NCI-H1105 treated with DMSO at 0.1 percent for 48 hours (cell line): ENCODE measurements at places on chromosomes 1 and 21.

DNA sequence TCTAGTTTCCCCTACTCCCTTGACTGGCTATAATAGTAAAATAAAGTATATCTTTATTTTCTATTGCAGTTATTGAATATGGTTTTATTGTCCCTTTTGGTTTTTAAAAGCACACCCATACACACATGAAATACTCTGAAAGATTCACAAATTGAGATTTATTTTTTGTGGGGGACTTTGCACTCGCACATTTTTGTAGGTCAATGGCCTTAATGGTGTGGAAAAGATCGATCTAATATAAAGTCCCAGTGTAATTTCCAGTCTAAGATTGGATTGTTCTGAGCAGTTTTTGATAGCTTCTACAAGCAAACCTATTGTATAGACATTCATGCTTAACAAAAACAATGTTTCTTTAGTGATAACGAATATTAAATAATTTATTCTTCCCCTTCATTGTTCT lies 59.5 kb upstream of the INSL5 start:
- DNase-seq: no peak

DNA sequence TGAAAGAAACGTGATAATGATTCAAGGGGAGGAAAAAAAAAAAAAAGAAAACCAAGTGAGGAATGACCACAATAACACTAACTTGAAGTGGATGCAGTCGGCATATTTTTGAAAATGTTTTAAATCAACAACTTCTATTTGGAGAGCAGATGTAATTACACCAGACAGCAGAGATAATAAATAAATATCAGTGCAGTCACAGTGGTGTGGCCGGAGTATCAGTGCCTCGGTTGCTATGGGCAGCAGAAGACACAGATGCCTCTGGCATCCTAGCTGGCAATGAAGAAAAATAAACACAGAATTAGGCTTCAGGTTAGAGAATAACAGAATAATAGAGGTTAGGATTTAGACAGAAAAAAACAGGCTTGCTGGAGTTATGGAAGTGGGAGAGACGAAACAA lies 888.3 kb downstream of the LTN1 start:
- DNase-seq: no peak

- no peak for DNase-seq
Observed at GRCh38 chr1:38360807-38361206, 314.2 kb upstream of the POU3F1 start.

DNA sequence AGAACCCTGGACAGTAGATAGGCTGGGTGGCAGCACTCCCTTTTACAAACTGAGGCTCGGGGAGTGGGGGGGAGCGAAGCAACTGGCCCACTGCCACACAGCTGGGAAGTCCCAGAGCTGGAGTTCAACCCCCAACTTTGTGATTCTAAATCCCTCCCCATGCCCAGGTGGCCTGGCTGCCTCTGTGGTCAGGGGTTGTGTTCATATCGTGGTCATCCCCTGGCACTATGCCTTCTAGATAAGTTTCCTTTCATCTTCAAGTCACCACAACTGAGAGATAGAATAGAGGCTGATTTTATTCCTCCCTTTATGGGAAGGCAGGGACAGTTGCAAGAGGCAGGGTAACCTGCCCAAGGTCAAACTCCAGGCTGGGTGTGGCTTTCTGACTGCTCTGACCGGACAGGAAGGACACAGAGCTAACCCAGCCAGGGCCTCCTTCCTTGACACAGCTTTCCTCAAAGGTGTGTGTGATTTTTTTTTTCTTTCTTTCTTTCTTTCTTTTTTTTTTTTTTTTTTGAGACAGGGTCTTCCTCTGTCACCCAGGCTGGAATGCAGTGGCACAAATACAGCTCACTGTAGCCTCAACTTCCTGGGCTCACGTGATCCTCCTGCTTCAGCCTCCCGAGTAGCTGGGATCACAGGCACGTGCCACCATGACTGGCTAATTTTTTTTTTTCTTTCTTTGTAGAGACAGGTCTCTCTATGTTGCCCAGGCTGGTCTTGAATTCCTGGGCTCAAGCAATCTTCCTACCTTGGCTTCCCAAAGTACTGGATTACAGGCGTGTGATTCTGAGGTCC lies 18.4 kb upstream of the TNFRSF1B start:
- no peak for DNase-seq

DNA sequence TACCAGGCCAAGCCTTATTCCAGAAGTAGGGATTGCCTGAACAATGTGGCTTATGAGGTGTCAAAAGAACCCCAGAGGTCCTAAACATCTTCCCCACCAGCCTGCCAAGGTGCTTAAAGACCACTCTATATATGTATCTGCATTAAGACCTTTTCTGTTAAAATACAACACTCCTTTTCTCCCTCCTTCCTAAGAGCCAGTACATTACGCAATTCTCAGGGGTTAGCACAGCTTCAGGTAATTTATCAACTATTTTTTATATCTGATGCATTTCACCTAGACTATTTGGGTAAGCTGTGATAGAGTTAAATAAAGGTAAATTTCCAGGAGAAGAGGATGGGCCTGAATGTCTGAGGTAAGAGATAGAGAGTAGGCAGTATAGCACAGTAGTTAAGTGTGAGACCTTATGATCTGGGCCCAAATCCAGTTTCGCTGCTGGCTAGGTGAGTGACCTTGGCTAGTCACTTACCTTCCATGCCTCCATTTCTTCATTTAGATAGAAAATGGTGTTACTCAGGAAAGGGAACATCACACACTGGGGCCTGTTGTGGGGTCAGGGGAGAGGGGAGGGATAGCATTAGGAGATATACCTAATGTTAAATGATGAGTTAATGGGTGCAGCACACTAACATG lies 5.1 kb upstream of the CCN1 start:
- DNase-seq: no peak

GRCh38 chr1:15352128-15352957 lies 57.3 kb upstream of the EFHD2 start:
- DNase-seq: no peak

DNA sequence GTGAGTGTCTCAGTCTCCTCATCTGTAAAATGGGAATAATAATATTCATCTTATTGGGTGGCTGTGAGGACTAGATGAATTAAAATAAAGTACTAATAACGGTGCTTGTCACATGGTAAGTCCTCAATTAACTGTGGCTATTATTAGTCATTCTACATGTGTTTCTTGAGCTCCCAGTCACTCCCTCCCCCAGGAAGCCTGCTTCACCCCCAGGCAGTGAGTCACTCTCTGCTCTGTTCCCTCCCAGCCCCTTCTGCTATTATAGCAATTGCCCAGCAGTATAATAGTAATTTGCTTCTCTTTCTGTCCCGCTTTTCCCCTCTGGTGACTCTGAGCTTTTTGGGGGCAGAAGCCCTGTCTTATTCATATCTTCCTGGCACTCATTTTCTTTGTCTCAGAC lies 102.0 kb downstream of the BEND5 start:
- no peak for DNase-seq

DNA sequence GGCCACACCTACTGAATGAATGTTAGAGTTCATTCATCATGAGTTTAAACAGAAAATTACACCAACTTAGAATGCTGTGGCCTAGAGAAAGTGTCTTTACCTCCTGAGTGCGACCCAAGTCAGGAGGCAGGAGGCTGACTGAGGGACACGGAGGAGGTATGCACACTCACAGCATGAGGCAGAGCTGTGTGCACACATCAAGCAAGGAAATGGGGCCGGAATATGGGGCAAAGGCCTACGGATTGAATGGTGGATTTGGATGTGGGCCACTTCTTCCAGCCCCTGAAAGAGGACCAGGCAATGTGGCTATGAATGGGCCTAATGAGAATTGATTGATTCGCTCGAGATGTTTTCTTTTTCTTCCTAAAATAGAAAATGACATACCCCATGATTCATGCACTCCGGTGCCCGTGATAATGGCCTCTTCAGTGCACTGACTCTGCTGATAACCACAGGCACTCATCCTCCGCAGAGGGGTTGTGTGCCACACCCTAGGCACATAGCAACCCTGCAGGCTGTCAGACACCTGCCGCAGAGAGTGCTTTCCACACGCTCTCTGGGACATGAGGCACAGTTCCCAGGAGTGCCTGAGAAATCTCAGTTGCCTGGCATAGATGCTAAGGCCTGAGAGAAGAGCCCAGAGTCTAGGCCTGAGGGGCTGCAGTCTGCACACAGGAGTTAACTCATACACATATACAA lies 155.5 kb downstream of the GLUL start:
- DNase-seq: peak; percentile 65

DNA sequence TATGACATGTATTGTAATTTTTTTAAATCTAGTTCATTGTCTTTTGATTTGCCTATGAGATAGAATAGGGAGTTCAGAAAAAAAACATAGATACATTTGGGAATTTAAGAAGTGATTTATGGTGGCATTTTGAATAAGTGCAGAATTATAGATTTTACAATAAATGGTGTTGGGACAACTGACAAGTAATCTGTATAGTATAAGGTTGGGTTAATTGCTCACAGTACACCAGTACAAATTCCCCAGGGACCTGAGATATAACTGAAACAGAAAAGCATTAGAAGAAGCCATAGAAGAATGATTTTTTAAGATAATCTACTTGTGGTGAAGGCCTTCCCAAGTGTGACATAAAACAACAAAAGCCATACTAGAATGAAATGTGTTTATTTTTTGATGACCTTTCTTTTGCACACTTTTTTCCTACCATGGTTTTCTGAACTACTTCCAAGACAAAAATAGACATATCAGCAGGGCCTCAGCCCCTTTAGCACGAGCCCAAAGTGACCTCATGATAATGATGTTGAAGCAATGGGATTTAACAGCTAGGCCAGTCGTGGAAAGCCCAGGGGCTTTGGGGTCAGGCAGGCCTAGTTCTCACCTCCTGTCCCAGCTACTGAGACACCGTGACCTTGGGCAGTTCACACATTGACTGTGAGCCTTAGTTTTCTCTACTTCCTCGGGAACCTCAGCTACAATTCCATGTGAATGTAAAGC lies 87.4 kb downstream of the GREM2 start:
- no peak for DNase-seq

DNA sequence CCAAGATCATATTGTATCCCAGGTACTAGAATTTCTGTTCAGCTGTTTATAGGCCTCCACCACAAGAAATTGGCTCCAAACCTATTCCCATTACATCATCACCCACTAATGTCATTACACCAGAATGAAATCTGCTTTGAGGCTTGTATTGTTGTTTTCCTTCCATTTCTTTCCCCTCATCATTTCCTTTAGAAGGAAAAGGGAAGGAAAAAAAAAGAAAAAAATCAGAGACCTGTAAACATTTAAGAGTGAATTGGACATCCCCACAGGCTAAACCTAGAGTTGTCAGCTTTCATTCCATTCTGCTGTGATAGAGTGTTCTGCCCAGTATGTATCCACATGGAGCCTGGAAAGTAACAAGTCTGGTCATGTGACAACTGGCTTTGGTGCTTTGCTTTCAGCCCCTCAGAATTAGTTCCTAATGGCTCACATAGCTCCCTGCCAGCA lies 44.6 kb downstream of the NFYC start:
- DNase-seq: no peak

- DNase-seq: no peak
Observed at GRCh38 chr1:53608676-53609075, 130.3 kb downstream of the GLIS1 start.

- DNase-seq: no peak
Observed at GRCh38 chr1:230833511-230833910, 34.8 kb downstream of the C1orf198 start.

DNA sequence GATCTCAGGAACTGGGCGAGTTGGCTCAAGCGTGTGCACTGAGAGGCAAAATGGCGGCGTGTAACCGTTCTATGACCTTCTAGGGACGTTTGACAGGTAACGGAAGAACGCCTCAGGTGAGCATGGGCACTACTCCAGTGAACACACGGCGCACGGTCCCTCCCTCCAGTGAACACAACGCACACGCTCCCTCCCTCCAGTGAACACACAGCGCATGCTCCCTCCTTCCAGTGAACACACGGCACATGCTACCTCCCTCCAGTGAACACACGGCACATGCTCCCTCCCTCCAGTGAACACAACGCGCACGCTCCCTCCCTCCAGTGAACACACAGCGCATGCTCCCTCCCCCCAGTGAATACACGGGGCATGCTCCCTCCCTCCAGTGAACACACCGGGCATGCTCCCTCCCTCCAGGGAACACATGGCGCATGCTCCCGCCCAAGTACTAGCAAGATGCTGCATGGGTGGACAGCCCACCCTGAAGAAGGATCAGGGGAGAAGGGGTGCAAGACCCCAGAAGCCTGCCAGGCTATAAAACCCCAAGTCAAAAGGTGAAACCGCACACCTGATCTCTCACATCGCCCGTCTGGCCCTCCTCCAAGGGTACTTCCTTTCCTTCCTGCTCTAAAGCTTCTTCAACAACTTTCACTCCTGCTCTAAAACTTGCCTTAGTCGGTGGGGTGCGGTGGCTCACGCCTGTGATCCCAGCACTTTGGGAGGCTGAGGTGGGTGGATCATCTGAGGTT lies 3.5 kb downstream of the C1orf159 start:
- DNase-seq: no peak

GRCh38 chr1:182301467-182302198 lies 90.0 kb downstream of the GLUL start:
- peak; percentile 4 for DNase-seq

GRCh38 chr1:43901196-43901961 lies 32.2 kb upstream of the ARTN start:
- no peak for DNase-seq

- DNase-seq: no peak
Observed at GRCh38 chr1:214404154-214404553, 123.2 kb downstream of the SMYD2 start.

- DNase-seq: no peak
Observed at GRCh38 chr1:93678946-93679480, 2.6 kb downstream of the BCAR3 start.

DNA sequence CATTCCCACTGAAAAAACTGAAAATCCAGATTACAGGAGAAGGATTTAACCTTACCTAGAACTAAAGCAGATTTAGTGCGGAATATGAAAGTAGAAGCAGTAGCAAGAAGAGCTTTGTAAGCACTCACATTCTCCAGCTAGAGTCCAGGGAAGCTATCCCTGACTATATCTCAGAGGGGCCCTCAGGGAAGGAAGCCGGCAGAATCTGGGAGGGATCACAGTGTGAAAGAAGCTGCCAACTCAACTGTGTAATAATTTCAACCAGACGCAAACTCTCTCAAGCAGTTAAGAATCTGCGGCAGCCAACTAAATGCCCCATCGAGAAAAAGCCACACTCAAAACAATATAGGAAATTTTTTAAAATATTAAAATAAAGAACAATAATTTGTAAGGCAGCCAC lies 163.8 kb downstream of the EIF4G3 start:
- DNase-seq: no peak

DNA sequence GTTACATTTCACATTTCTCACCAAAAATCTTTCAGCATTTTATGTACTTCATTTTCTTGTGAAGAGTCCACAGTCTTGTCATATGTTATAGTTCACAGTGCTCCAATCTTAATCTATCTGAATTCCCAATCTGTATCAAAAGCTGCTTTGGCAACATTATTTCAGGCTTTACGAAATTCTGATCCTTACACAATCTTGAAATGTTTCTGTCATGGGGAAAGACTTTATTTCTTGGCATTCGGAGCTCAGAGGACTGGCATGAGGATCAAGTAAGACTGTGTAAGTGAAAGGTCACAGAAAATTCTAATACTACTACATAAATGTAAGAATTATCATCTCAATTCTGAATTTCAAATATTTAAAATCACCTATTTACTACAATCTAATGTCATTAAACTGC lies 2.0 kb downstream of the USP33 start:
- no peak for DNase-seq
